ENCODE measurements at places on chromosomes 5 and 9. TPM values are rescaled to one million over a fixed set of nuclear protein-coding genes. Genes with fewer than 3 reads are reported as not detected.

Gene TLX3
- not detected for polyA plus RNA-seq

Gene FNIP1
- polyA plus RNA-seq, result 19.0 TPM

Gene RNF183
- 8.7 TPM for polyA plus RNA-seq

Gene TRPM3
- 16.3 TPM for polyA plus RNA-seq

GRCh38 chr5:54385994-54386393, 69.5 kb upstream of the HSPB3 start:
- no peak for DNase-seq

DNA sequence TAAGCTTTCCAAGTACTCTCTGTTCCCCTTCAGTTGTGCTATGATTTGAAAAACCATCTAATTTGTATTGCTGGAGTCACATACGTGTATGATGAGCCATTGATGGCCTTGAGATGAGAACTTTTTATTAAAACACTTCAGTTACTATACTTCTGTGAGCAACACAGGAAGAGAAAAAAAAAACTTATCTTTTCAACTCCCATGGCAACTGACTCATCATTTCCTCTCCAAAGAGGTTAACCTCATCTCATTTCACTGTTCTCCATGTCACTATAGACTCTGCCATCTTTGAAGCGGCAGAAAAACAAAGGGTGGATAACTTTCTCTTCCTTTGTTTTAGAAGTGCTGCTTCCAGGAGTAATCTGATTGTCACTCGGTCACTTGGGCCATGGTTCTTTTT, 104.3 kb upstream of the PCSK1 start:
- DNase-seq, result no peak

DNA sequence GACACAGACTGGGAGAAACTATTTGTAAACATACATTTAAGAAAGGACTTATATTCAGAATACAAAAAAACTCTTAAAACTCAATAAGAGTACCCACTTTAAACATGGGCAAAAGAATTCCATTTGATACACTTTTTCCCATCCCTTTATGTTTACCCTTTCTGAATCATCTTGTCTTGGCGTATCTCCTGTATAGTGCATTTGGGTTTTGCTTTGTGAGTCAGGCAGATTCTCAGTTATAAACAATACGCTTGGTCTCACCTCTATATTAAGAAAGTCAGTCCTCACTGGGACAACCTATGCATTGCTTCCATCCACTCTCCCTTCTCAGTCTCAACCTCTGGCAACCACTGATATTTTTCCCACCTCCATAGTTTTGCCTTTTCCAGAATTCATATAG, 27.3 kb upstream of the ADAMTS6 start:
- DNase-seq, result no peak

GRCh38 chr9:111949919-111950318, 53.3 kb downstream of the UGCG start:
- DNase-seq, result no peak

DNA sequence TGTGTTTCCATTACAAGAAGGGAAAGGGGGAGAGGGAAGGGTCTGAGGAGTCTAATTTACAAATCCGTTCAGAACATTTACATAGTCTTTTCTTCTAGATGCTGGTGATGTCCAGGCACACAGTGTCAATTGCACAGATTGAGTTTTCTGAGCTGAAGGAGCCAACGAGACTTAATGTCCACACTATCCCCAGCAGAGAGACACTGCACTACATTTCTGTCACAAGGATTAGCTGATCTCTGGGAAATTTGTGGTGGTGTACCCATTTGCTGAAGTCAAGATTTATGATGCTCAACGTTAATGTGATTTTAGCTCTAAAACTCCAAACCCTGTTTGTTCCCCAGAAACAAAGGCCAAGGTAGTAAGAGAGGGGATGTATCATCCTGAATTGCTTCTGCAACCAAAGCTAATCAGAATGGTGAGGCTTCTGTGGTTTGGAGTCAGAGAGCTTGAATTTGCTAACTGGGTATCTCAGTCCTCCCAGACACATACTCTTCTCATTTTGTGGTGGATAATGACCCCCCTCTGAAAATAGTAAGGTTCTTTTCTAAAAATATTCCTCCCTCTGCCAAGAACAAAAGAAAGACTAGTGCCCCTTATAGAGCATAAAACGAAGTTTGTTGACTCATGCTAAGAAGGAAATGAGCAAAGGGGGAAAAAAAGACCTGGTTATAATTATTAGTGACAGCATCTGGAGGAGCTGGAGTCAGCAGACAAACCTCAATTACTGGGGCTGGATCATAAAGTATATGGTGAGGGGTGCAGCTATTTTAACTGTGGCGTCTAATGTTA, 416.9 kb downstream of the PSAT1 start:
- DNase-seq, result no peak

Gene GZMA
- 0.31 TPM for polyA plus RNA-seq

DNA sequence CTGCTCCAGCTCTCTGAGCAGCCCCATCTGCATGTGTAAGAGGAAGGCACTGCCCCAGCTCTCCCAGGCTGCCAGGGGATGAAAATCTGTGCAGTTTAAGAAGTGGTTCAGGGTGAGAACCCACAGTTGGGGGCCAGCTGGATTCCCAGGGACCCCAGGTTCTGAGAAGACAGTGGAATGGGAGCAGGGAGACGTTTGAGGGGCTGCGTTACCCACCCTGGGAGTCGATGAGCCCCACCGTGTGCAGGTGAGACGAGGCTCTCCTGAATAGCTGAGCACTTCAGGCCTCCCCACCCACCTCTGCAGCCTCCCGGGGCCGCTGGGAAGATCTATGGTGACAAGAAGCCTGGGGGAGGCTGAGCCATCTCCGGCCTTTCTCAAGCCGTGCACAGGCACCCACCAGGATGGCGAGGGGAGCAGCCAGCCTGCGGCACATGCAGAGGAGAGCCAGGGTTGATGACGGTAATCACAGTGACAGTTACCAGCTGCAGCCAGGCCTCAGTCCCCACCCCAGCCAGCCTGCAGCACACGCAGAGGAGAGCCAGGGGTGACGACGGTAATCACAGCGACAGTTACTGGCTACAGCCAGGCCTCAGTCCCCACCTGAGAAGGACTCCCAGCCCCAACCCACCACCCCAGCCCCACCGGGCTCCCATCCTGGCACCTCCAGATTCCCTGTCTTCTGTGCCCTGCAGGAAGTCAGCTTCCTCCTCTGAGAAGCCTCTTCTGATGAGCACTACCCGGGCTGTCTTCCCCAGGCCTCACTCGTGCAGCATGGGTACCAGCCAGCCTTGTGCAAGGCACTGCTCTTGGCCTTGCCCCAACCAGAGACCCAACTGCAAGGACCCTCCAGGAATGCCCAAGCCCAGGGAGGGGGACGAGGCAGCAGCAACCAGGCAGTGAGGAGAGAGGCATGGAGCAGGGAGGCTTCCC, 150.8 kb upstream of the PPP1R26 start:
- no peak for DNase-seq

Gene CTNND2
- polyA plus RNA-seq, result 2.9 TPM

GRCh38 chr9:89664896-89665329, 60.1 kb downstream of the GADD45G start:
- DNase-seq, result no peak

Gene ANKRD20A1
- 5.1 TPM for polyA plus RNA-seq

Gene CTXN3
- not detected for polyA plus RNA-seq

- no peak for DNase-seq
Measured at GRCh38 chr9:15505921-15506320, 4.8 kb downstream of the PSIP1 start.

DNA sequence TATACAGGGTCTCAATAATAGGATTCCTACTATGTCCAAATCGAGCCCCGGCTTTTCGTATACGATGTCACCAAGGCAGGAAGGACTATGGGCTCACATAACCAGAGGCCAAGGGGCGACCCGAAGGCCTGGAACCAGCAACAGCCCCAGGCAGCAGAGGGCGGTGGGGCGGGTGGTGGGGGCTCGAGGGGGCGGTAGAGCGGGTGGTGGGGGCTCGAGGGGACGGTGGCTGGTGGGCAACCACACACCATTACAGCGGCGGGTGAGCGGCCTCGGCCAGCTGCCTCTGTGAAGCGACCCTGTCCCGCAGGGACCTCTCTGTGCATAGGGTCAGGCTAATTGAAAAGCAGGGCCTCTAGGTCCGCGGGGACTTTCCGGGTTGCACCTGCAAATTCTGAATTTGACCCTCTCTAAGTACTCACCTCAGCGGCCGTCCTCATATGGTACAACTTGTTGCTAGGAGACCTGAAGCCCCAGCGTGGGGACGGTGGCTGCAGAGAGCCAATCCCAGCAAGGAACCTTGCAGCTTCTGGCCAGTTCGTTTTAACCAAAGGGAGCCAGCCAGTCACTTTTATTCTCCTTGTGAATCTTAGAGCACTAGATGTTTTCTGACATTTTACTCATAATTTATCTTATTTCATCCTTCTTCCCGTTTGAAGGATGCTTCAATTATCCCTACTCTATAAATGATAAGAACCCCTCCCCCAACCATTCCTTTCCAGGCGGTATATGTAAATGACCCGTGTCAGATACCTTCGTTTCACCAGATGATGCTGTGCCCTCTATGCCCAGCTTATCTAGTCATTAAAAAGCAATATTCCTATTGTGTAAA, at the start of gene NME5:
NME5 (minus strand) TSS at position 480 of the 832 bp plus-strand sequence. CDS start 648 bp downstream, outside the sequence.
- DNase-seq, result peak; percentile 84

Gene FAM221B
- 0.12 TPM for polyA plus RNA-seq

Gene EIF4EBP3
- polyA plus RNA-seq, result 10.6 TPM

Gene CATSPER3
- polyA plus RNA-seq, result 1.0 TPM

Gene KCNV2
- 0.31 TPM for polyA plus RNA-seq

Gene DMGDH
- polyA plus RNA-seq, result 23.2 TPM

DNA sequence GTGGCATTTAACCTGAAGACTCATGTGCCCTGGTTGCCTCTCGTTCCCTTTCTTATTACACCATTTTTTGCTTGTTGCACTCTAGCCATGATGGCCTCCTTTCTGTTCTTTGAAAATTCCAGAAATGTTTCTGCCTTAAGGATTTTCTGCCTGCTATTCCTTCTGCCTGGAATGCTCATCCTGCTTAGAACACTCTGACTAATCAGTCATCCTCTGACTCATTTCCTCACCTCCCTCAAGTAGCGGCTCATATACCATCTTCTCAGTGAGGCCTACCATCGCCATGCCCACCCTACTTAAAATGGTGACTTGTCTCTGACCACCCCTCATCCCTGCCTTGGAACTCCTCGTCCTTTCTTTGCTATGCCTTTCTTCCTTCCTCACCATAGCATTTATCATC, 68.8 kb downstream of the KIF4B start:
- no peak for DNase-seq

Gene SHOC1
- polyA plus RNA-seq, result 0.92 TPM

Gene PCDHB9
- polyA plus RNA-seq, result 3.4 TPM

- DNase-seq, result no peak
Measured at GRCh38 chr9:93575796-93576257, 557 bp upstream of the PHF2 start.

- DNase-seq, result no peak
Measured at GRCh38 chr5:68395926-68396511, 180.5 kb downstream of the PIK3R1 start.

DNA sequence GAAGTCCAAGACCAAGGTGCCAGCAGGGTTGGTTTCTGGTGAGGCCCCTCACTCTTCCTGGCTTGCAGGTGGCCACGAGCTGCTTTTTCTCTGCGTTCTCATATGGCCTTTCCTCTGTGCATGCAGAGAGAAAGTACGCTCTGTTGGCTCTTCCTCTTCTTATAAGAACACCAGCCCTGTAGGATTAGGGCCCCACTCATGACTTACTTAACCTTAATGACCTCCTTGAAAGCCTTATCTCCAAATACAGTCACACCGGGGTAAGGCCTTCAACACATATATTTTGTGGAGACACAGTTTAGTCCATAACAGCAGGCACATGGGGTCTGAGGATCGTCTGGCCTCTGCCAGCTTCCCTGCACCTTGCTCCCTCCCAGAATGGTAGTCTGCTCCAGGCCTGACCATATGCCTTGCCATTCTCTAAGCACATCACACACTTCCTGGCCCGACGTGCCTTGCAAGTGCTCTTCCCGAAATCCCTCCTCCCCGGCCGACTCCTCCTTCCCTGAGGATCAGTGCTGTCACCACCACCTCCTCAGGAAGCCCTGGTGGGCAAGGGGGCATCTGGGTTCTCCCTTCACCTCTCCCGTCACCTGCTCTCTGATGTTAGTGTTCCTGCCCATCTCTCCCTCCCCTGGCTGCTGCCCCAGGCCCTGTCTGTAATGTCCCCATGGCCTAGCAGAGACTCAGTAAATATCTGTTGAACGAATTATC, 200.7 kb downstream of the AOPEP start:
- no peak for DNase-seq

DNA sequence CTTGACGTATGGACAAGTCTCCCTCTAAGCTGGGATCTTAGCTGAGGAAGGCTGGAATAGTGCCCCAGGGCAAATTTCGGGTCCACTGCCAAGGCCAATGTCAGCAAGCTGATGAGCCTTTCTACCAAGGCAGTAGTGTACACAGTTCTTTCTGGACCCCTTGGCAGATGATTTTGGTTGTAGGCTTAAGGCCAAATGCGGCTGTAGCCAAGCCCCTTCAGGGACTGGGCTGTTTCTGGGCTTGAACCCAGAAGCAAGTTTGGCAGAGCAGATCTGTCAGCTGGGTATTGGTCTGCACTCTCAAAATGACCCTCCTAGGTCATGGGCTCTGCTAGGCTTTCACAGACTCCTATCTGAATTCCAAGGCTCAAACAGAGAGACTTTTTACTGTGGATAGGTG, 121.6 kb downstream of the ADAMTSL1 start:
- no peak for DNase-seq

DNA sequence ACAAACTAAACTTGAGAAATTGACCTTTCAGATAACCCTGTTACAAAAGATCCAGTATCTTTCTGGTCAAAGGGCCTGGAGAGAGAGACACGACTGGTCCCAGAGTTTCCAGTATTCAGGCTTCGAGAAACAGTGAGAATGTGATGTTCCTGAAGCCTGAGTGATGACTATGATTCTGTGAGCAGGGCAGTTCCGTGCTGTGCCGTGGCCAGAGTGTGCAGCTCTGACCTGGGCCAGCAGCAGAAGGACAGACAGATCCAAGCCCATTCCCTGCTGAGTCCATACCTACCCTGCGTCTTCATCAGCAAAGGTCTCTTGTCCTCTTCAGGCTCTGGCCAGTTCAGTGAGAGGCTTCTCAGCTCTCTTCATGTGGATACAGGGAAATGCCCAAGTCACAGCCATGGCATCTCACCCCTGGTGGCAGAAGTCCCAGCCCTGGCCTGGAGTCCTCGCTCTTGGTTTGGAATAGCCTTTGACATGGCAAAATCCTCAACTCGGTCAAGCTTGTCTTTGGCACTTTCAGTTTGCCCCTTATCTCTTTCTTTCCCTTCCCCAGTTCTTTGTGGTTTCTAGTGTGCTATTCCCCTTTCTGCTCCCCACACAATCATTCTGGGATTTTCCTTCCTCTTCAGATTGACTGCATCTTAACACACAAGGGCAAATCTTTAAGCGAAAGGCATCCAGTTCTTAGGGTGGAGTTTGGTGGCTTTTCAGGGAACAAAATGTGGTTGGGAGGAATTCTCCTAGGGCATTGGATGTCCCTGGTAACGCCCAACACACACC, 107.7 kb downstream of the LIFR start:
- no peak for DNase-seq

- DNase-seq, result no peak
Measured at GRCh38 chr5:129392681-129393080, 67.4 kb upstream of the ADAMTS19 start.

DNA sequence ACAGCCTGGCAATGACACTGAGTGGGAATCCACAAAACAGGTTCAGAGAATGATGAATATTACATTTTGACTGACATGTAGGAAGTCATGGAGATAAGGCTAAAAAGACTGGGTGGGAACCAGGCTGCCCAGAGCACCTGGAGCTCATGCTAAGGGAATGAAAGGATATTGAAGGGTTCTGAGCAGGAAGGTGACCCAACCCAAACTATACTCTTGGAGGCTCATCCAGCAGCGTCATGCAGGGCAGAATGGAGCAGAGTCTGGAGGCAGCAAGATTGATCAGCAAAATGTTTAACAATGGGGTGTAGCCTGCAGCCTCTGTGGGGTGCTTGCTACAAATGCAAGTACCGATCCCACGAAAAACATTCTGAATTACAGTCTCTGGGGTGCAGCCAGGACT, 120.2 kb downstream of the PSD2 start:
- no peak for DNase-seq

Measured in renal pelvis (tissue), 12 donors.